ENCODE measurements at places on chromosomes 4 and X. TPM values are rescaled to one million over a fixed set of nuclear protein-coding genes. Genes with fewer than 3 reads are reported as not detected.

SPANXB1 gene
- not detected for total RNA-seq

- no peak for DNase-seq
Observed at GRCh38 chr4:138500869-138501268, 258.7 kb upstream of the SLC7A11 start.

GRCh38 chrX:37752936-37753335 is 26.9 kb upstream of the CYBB start:
- DNase-seq, result no peak

GRCh38 chrX:154370300-154371016 is 4.0 kb downstream of the FLNA start:
- DNase-seq, result no peak

S100P gene
- 5.6 TPM for total RNA-seq

- no peak for DNase-seq
Observed at GRCh38 chrX:37652589-37653231, 32.9 kb upstream of the XK start.

DNA sequence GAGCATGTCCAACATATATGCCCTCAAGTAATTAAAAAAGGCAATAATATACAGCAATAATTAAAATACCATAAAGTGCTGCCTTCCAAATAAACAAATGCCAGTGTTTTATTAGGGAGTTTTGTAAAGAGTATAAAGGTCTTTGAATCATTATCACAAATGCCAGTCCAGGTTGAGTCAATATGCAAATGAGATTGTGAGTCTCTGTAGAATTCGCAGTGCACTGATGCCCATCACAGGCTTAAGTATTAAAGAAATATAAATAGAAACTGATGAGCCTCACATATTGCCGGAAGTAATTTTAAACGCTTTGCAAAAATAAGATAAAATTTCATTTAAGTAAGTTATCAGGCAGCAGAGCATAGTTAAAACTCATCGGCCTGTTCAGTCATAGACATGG is 205.0 kb upstream of the TECRL start:
- DNase-seq, result no peak

DNA sequence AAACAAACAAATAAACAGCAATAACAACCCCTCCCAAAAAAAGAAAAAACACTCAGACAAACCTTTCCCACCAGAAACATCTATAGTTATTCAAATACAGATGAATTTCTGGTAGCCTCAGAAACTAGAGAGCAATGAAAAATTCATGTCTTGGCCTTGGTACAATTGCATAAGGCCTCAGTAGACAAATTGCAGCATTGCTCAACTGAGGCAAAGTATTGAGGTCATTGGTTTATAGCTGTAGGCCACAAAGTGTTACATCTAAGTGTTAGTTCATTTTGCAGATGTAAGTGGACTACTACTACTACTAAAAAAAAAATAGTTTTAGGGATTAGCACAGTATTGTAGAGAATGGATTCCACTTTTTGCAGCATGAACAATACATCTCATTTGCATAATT is 2268.3 kb downstream of the ARAP2 start:
- no peak for DNase-seq

ARSJ gene
- not detected for total RNA-seq

DNA sequence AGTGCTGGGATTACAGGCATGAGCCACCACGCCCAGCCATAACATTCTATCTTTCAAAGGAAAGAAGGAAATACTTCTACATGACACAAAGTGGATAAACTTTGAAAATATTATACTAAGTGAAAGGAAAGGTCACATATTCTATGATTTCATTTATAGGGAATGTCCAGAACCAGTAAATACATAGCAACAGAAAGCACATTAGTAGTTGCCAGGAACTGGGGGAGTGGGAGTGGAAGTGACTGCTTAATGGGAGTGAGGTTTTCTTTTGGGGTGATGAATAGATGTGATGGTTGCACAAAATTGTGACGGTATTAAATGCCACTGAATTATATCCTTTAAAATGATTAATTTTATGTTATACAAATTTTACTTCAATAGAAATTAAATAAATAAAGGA is 95.7 kb upstream of the IL15 start:
- no peak for DNase-seq

GRCh38 chr4:180766045-180766444 is 1477.2 kb upstream of the TENM3 start:
- DNase-seq, result no peak

VCX3A gene
- not detected for total RNA-seq

DNA sequence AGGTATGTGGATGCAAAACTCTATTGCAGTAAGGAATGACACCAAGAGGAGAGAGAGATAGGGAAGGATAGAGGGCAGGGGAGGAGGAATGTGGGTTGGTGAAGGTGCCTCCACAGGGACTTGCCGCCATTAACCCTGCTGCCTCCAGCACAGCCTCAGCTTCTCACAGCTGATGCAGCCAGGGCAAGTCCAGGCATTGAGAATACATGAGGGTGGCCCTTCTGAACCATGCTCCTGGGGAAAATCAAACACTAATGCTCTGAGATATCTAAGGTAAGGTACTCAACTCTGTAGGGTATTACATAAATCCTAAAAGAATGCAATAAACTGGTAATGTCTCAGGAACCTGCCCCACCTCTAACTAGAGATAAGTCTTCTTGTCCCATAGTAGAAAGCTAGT is 28.7 kb downstream of the UGT2B7 start:
- no peak for DNase-seq

DNA sequence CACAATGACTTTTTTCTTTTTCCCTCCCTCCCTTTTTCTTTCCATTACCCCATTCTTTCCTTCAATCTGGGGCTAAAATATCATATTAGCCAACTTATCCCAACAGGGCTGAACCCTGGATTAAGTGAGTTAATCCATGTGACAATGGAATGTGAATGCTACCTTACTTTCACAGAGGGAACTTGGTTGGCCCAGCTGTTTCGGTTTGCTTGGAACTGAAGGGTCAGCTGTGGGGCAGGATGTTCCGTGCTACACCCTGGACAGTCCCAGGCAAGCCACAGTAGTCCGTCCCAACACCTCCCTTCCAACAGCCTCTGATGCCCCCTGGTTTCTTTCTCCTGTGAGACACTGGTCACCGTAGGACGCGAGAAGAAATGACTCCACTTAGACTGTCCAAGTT is 95.0 kb upstream of the STS start:
- no peak for DNase-seq

DNA sequence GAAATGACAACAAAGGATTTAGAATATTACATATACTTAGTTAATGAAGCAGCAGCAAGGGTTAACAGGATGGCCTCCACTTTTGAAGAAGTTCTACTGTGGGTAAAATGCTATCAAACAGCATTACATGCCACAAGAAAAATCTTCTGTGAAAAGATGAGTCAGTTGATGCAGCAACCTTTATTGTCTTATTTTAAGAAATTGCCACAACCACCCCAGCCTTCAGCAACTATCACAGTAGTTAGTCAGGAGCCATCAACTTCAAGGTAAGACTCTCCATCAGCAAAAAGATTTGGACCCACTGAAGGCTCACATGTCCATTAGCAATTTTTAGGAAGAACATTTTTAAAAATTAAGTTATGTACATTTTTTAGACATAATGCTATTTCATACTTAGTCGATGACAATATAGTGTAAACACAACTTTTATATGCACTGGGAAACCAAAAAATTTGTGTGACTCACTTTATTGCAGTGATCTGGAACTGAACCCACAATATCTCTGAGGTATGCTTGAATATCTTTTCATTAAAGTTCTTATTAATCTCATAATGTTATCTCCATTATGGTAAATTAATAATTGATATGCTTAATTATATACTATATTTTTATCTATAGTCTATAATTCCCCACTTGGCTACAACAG is 81.2 kb downstream of the SPCS3 start:
- DNase-seq, result no peak

MAGEB5 gene
- total RNA-seq, result not detected

DNA sequence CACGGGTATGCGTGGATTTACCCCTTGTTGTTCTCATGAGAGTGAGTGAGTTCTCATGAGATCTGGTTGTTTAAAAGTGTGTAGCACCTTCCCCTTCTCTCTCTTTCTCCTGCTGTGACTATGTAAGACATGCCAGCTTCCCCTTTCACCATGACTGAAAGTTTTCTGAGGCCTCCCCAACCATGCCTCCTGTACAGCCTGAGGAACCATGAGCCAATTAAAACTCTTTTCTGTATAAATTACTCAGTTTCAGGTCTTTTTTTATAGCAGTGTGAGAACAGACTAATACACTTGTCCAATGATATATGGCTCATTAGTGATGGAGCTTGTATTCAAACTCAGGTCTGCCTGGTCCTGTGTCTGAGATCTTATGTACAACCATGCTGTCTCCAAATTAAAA is 28.5 kb upstream of the RTL3 start:
- no peak for DNase-seq

GRCh38 chrX:45230410-45230809 is 29.7 kb upstream of the DIPK2B start:
- no peak for DNase-seq

- no peak for DNase-seq
Observed at GRCh38 chrX:107168257-107168656, 38.0 kb downstream of the NUP62CL start.

DNA sequence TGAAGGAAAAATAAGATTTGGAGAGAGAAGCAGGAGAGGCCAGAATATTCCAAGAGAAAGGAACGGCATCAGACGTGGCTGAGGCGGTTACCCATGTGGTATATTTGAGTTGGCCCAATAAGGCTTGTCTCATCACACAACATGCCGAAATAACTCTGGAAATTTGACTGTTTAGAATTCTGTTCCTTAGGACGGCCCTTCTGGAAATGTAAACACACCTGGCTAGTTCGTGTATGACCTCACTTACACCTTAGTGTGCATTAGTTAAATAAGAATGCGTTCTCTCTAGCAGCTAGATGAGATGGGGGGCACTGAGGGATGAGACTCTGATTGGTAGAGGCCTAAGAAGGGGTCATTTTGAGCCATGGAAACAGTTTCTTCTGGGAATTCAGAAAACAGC is 33.2 kb upstream of the PLAC1 start:
- no peak for DNase-seq

DNA sequence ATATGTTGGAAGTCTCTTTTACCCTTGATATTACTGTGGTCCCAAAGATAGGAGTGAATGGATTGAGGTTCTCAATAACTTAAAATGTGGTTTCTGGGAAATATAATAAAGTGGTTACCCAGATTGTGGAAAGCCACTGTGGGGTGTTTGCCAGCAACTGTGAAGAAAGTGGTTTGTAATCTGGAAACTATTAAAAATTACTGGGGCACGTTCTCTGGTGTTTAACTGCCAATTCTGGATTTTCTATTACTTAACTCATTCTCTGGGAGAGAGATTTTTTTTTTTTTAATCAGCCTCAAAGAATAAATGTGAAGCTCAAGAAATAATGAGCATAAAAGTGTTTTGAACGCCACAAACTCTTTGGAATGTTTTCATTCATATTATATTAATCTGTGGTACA is 4.9 kb upstream of the CXCL6 start:
- no peak for DNase-seq

DNA sequence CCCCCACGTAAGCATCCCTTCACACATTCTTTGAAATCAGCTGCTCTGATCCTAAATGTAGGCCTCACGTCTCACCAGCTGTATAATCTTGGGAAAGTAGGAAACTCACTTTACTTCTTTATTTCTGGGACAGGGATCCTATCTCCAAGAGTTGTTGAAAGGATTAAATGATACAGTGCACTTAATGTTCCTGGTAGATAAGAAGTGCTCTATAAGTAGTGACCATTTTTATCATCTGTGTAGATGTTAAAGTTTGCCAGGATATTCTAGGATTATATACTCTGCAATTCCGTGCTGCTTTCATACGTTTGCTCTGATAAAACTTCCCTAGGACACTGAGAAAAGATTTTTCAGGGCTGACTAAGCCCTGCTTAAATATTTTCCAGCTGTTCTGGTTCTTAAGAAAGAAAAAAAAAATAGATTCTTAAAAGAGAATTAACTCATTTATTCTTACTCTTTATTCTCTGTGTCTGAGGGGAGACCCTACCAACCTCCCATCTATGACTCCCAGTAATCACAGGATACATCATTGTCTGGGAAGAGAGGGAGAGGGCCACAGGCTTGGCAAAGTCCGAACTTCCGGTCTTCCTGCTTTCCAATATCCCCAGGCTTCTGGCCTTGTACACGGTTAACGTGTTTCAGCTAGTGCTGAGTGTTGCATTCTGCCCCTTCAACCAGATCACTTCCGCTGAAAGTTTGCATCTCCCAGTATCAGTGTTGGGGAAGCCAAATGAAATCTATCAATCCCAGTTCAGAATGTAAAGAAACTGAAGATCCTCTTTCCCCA is 269.2 kb downstream of the TRIML1 start:
- DNase-seq, result no peak

DNA sequence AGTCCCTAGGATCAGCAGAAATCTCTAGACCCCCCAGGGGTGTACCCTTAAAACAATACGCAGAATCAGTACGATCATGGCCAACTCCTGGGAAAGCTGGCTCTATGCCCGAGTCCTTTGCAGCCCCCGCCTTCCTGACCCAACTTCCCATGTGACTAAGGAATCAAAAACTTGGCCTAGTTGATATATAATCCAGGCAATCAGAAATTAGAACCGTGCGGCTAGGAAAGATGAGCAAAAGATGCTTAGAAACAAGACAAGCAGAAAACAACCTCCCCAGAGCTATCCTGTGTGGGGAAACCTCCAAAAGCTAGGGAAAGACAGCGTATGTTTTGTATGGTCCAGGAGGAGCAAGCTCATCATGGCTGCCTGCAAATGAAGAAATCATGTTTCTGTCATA is 110.0 kb downstream of the PPARGC1A start:
- DNase-seq, result no peak

DNA sequence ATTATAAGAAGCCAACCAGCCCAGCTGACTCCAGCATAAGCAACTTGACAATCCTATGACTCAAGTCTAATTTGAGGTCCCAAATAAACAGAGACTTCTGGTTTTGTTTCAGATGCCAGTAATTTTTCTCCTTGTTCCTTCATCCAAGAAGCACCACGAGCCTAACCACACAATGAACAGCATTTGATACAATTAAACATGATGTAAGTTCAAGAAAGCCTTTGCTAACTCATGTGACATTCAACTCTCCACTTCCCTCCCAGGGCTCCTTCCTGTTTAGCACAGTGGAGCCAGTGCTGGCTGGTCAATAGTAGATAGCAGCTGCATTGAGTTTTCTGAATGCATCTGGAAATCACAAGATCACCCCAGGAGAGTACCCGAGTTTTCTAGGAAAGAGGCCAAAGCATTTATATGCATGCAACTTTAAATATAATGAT is 206.3 kb downstream of the ARHGAP24 start:
- DNase-seq, result no peak

SOWAHB gene
- total RNA-seq, result not detected
